ENCODE measurements at places on chromosomes 5 and 9.

DNA sequence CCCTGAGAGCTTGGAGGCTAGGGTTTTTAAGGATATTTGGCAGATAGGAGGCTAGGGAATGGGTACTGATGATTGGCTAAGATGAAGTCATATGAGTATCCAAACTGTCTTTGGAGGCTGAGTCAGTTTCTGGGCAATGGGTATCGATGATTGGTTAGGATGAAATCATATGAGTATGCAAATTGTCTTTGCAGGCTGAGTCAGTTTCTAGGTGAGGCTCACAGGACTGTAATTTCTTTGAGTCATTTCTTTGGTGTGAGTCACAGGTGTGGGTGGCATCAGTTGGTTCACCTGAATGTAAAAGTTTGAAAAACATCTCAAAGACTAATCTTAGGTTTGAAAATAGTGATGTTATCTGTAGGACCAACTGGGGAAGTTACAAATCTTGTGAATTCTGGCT lies 1068.0 kb downstream of the NR2F1-AS1 start:
- DNase-seq, result no peak

DNA sequence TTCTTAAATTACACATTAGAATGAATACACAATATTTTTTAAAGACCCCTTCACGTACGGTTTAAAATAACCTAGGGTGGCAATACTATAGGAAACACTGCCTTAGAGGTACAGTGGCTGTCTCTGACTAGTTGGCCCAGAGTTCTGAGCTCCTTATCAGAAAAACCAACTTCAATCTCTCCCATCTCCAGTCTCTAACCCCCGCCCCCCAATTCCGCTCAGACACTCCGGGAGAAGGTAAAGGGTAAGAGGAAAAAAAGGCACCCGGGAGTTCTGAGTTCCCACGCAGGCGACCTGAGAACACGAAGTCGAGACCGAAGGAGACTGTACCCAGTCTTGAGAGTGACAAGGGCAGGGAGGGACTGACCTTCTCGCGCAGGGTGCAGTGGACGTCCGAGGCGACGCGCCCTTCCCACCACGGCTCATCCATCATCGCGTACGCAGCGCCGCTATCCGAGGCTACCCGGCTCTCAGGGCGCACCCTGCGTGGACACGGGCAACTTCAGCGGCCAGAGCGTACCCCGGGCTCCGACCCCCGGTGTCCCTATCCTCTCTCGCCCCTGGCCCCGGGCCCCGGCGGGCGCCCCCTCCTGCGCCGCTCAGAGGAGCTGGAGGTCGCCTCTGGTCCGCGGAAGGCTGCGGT lies 752 bp downstream of the CCNJL start:
- DNase-seq, result no peak

- no peak for DNase-seq
These were observed 66.9 kb downstream of the PRKACG start for GRCh38 chr9:68947015-68947414.

DNA sequence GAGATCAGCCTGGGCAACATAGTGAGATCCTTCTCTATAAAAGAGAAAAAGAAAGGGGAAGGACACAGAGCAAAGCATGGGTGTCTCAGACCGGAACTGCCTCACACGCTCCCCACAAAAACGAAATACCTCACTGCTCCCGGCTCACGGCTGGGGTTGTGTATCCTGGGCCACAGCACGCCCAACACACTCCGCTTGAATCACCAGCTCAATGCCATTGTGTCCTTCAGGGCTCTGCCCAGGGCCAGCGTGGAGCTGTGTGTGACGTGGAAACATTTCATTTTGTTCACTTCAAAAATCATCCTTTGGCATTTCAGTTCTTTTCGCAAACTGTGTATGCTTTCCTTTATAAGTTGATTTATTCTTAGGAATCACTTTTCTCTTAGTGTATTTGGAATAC lies 279.5 kb downstream of the IRX1 start:
- DNase-seq, result no peak

DNA sequence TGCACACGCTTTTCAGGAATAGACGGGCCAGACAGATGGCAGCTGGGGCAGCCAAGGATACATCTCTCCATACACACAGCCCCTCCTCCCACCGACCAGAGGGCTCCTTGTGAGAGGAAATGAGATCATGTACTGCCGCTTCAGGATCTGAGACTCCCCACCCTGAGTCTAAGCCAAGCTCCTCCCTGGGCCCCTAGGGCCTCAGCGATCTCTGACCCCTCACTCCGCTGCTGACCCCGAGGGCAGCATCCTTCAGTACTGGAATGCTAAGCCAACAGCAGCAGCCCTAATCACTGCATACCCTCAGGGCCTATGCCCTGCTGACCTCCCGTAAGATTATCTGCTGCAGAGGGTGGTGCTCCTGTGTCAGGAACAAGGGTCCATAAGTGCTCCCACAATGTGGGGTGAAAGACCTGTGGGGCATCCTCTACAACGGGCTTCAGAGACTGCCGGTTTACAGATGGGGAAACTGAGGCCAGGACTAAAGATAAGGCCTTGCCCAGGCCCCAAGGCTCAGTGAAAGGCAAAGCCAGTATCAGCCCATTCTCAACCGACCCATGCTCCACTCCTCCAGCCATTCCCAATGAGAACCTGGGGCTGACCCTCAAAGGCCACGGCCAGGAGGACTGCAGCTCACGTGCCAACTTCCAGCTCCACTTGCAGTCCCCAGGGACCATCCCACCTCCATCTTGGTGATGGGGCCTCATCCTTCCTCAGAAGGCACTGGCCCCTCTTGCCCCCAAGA lies 37.5 kb downstream of the BICD2 start:
- DNase-seq, result no peak

DNA sequence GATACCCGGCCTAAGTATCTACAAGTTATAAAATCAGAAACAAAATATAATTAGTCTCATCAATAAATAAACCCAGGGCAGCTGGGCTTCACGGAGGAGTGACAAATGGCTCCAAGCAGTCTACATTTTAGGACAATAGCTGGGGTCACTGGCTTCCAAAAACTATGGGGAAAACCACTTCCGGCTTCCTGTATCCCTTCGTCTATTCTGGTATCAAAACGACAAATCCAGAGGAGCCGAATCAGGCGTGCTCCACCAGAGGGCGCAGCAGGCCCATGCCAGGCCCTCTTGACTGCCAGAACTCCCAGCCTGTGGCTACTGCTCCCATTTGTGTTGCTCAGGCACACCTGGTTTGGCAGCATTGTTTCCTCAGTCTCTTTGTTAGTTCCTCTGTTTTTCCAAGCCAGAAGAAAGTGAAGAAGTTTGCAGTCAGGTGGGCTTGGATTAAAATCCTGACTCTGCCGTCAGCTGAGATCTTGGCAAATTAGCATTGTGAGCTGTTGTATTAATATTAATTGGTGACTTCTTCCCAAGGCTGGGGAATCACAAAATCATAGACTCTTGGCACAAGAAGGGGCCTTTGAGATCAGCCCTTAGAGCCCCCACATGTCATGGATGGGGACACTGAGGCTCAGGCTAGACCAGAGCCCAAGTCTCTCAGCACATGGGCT lies 11.6 kb upstream of the RAB14 start:
- DNase-seq, result peak; percentile 85

Measured in activated T-cell treated with anti-CD3 and anti-CD28 coated beads, Interleukin-2, amount 50 U/mL, for 48 hours (primary cell).